ENCODE measurements at places on chromosomes 3 and 15. TPM values are rescaled to one million over a fixed set of nuclear protein-coding genes. Genes with fewer than 3 reads are reported as not detected.

DNA sequence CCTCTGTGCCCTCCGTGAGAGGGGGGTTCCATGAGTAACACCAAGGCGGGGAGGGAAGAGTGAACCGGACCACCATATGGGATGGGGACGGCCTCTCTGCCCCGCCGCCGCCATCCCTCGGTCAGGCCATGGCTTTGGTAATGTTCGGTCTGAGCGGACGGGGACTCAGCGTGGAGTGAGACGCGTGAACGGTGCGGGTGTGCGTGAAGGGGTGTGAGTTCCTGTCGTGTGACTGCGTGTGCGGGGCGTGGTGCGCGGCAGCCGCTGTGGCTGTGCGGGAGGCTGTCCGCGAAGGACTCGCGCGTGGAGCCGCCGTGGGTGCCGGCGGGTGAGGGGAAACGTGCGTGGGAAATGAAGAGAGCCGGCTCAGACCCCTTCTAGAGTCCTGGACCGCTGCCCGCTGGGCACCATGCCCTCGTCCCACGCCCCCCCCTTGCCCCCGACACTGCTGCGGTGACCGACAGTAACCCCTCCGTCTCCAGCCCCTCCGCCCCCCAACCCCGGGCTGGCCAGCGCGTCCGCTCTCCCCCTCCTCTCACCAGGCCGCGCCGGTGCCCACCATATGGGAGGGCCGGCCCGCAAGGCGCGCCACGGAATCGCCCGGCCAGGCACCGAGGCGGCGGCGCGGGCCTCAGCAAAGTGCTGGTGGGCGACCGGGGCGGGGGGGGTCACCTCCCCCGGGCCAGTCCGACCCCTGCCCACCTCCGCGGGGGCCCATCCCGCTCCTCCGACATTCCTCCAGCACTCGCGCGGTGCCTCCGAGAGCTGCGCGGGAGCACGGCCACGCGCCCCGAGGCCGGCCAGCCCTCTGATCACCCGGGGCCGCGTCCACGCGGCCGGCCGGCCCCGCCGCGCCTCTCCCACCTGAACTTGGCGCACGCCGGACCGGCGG, 589 bp downstream of the KLF15 start:
- no peak for DNase-seq

DNA sequence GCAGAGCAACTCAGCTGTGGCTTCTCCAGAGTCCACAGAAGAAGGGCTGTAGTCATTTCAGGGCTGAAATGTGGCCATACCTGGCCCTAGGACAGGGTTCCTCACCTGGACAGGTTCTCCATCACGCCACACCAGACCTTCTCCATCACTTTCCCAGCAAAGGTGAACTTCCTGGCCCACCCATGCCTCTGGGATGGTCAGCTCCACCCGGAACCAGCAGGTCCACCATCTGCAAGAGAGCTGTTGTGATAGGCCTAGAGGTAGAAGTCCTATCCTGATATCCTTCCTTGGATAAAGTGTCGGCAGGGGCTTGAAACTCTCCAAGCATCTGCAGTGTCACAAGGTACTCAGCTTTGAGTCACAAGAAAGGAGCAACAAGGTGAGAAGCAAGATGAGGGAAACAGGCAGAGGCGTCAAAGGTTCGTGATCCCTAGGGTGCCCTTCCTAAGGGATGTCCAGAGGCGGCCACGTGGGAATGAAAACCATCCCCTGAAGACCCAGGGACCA, 948 bp downstream of the MAN2C1 start:
- DNase-seq: no peak

JMJD7 gene
- 35.6 TPM for total RNA-seq

- DNase-seq: no peak
Observed at GRCh38 chr15:83472151-83472550, 25.0 kb downstream of the SH3GL3 start.

HDGFL3 gene
- 5.5 TPM for total RNA-seq

GRCh38 chr15:31262901-31263671, 63.5 kb upstream of the KLF13 start:
- no peak for DNase-seq

Data from CD4-positive, alpha-beta T cell (primary cell).